ENCODE measurements at places on chromosomes 7 and 10.

DNA sequence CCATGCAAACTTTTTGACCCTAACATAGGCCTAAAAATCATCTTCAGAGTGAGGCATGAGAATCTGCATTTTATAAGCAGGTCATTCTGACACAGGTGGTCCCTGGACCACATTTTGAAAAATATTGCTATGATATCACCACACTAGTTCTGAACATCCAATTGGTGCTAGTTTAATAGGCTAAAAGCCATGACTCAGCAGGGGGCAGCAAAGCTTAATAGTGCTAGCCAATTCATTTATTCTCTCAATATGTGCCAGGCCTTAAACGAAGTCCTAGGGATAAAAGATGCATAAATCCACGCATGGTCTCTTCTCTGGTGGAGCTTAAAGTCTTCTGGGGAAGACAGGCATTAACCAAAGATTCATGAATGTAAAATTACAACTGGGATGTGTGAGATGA, 10.2 kb upstream of the SLC25A28 start:
- no peak for DNase-seq

DNA sequence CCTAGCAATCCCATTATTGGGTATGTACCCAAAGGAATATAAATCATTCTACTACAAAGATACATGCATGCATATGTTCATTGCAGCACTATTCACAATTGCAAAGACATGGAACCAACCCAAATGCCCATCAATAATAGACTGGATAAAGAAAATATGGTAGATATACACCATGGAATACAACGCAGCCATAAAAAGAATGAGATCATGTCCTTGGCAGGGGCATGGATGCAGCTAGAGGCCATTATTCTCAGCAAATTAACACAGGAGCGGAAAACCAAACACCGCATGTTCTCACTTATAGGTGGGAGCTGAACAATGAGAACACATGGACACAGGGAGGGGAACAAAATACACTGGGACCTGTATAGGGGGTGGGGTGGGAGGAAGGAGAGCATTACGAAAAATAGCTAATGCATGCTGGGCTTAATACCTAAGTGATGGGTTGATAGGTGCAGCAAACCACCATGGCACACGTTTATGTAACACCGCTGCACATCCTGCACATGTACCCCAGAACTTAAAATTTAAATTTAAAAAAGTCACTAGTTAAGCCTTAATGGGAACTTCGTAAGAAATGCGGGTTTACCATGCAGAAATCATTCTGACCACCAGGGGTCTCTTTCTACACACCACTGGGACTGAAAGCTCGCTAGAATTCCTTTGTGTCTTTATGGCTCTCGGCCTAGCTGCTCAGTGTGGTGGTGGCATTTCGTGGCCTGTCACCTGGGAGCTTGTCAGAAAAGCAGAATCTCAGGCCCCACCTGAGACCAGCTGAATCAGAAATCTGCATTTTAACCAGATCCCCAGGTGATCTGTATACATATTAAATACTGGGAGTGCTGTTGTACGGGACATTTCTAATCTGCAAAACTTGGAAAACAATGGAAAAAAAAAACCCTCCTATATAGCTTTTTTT, 9.5 kb downstream of the ANKRD1 start:
- DNase-seq = peak; percentile 4

DNA sequence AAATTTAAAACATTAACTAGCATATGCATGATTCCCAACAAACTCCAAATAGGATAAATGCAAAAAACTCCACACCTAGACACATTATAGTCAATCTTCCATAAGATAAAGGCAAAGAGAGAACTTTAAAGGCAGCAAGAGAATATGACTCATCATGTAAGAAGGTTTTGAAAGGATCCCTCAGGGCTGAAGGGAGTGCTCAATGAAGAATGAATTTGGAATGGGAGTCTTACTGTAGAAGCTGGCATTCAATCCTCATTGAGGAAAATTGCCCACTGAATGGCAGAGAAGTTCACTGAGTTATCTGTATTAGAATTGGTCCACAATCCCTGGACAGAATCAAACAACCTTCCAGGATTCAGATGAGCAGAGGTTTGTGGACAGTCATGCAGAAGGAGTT, 26.1 kb upstream of the ZNF365 start:
- DNase-seq = no peak

- DNase-seq = no peak
These were observed at the start of gene LRRTM3 for GRCh38 chr10:66925896-66926715. LRRTM3 (plus strand) TSS chr10:66926036.

- DNase-seq = no peak
These were observed 129.0 kb downstream of the HERPUD2 start for GRCh38 chr7:35565927-35566326.

GRCh38 chr10:102267748-102268147, 22.4 kb downstream of the GBF1 start:
- DNase-seq = no peak

DNA sequence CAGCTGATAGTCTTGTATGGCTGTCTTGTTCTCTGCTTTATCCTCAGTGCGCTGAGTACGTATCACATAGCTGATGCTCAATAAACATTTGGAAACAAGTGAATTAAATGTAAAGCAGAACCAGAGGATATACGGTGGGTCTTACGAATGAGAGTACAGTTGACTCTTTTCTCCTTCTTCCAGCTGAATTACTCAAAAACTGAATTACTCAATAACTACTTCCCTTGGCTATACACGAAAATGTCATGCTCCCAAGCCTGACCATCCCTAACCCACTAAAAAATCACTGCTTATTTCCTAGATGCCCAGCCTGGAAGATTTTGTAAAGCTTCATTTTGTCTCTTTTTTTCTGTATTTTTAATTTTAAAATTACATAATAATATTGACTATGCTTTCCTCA, 3.2 kb upstream of the RSU1 start:
- DNase-seq = no peak

- DNase-seq = no peak
These were observed 8.7 kb downstream of the ANKRD1 start for GRCh38 chr10:90912174-90912573.

GRCh38 chr10:30434273-30435072, 489 bp downstream of the MAP3K8 start:
- no peak for DNase-seq

GRCh38 chr10:11827006-11827405, 3.9 kb downstream of the PROSER2 start:
- no peak for DNase-seq

GRCh38 chr7:2484868-2485267, 8.7 kb upstream of the GRIFIN start:
- no peak for DNase-seq

- no peak for DNase-seq
These were observed 1.2 kb upstream of the CHPF2 start for GRCh38 chr7:151231080-151231479.

GRCh38 chr7:70153933-70154332, 555.7 kb downstream of the AUTS2 start:
- DNase-seq = no peak

- no peak for DNase-seq
These were observed 83.9 kb downstream of the ADCY1 start for GRCh38 chr7:45657890-45658715.
